ENCODE measurements at places on chromosomes 6 and 20. TPM values are rescaled to one million over a fixed set of nuclear protein-coding genes. Genes with fewer than 3 reads are reported as not detected.

Gene SYNDIG1
- 5.4 TPM for total RNA-seq

Gene BNIP5
- 0.44 TPM for total RNA-seq

Gene R3HDML
- not detected for total RNA-seq

Gene CLVS2
- total RNA-seq = not detected

Gene KCNK16
- not detected for total RNA-seq

Gene CST5
- total RNA-seq = not detected

Gene GPLD1
- 0.94 TPM for total RNA-seq

Gene BACH2
- total RNA-seq = 6.9 TPM

Gene PCK1
- 29.7 TPM for total RNA-seq

Gene ELOVL5
- 42.0 TPM for total RNA-seq

Gene POFUT1
- 36.7 TPM for total RNA-seq

Gene CST4
- total RNA-seq = not detected

Gene RPS10
- total RNA-seq = 1,138 TPM

Gene TIAM2
- 7.6 TPM for total RNA-seq

Gene CDSN
- 0.13 TPM for total RNA-seq

Gene DSP
- 96.2 TPM for total RNA-seq

Gene CD24
- 2,350 TPM for total RNA-seq

Gene WFDC5
- total RNA-seq = 1.0 TPM

Gene LY6G6F
- total RNA-seq = not detected

Gene LIME1
- total RNA-seq = 12.1 TPM

Gene SLC22A2
- 27.9 TPM for total RNA-seq

Gene SLC22A16
- total RNA-seq = 0.79 TPM

Gene TMEM14C
- 118 TPM for total RNA-seq

Gene RSPO4
- total RNA-seq = 0.13 TPM

Gene GID8
- 37.3 TPM for total RNA-seq

Gene BEND3
- total RNA-seq = 3.6 TPM

Gene AGPAT1
- total RNA-seq = 58.9 TPM

Gene PLA2G7
- total RNA-seq = 1.9 TPM

Gene SRXN1
- 17.4 TPM for total RNA-seq

Gene PXDC1
- total RNA-seq = 28.9 TPM

Gene SLC16A10
- 3.7 TPM for total RNA-seq

Gene GJA1
- 47.8 TPM for total RNA-seq

Gene CLPSL2
- total RNA-seq = not detected

Gene TSPYL4
- total RNA-seq = 25.8 TPM

Gene MACROD2
- total RNA-seq = 10.0 TPM
